Mucosa of descending colon (tissue), 3 donors: ENCODE measurements at places on chromosomes 4 and X. TPM values are rescaled to one million over a fixed set of nuclear protein-coding genes. Genes with fewer than 3 reads are reported as not detected.

PLXNB3 gene
- total RNA-seq = 3.0 TPM

DNA sequence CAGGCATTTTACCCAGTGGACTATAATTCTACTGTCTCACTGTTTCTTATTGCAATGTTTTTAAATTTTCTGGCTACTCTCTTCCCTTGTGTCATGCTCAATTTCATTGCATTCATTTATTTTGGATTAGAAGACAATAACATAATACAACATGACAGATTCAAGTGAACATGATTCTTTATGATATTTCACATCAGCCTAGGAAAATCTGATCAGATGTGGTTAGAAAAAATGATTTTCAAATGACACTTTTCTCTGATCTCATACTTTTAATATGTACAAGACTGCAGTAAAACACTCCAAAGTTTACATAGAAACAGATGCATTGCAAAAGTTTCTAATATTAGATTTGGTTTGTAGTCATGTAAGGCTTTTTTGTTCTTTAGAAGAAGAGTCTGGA is 586.0 kb downstream of the ACTRT1 start:
- DNase-seq = no peak

DNA sequence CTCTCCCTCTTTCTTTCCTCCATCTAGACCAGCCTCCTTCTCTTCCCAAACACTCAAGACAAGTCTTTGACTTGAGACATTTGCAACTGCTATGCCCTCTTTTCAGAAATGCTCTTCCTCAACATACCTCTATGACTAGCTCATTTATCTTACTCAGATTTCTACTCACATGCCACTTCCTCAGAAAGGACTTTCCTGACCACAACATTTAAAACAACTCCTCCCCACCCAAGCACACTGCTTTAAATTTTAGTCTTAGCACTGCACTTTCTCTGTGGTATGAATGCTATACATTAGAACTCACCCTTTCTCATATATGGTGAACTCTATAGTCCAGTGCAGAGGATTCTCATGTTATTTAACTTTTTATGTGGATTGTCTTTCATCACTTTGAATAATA is 28.4 kb upstream of the SULT1E1 start:
- DNase-seq = no peak

DNA sequence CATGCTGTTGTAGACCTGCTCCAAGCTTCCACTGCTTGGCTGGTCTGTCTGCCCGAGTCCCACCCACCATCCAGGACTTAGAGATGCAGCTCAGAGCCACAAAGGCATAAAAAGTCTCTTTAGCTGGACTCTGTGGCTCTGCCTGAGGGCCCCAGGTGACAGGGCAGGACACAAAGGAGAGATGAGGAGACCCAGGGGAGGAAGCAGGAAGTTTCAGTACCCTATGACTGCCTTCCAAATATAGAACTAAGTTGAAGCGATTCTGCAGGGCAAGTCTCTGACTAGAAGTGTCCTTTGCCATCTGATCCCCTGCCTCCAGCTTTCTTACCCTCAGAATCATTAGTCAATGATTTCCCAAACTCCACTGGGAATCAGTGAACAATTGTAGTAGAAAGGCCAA is 11.2 kb upstream of the CXCR3 start:
- DNase-seq = no peak

FHIP1A gene
- total RNA-seq = 21.6 TPM

USP17L5 gene
- total RNA-seq = not detected
